ENCODE measurements at places on chromosomes 16 and 17.

- DNase-seq, result peak; percentile 79
- no peaks in the 10 kb centered on the region for H3K36me3 ChIP-seq
- no peak overlapping the region for H3K4me3 ChIP-seq
- H3K4me1 ChIP-seq, result peaks cover 89% of the 10 kb centered on the region
Observed at GRCh38 chr16:82655072-82655714, 28.4 kb downstream of the CDH13 start.

- no peak for DNase-seq
- no peak overlapping the region for H3K4me3 ChIP-seq
- H3K36me3 ChIP-seq, result no peaks in the 10 kb centered on the region
- H3K4me1 ChIP-seq, result no peaks in the 10 kb centered on the region
Observed at GRCh38 chr17:13598353-13599167, 3.2 kb downstream of the HS3ST3A1 start.

DNA sequence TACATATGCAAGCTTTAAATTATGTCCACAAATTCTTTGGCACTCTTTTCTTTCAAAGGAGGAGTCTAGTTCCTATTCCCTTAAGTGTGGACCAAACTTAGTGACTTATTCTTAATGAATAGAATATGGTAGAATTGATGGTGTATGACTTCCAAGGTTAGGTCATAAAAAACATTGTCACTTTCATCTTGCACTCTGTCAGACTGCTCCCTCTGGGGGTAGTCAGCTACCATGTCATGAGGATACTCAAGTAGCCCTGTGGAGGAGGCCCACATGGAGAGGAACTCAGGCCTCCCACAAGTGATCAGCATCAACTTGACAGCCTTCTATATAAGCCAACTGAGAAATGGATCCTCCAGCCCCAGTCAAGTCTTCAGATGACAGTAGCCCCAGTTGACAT is 58.0 kb upstream of the SCNN1B start:
- H3K4me3 ChIP-seq, result no peak overlapping the region
- no peaks in the 10 kb centered on the region for H3K4me1 ChIP-seq
- no peak overlapping the region for H3K27ac ChIP-seq
- no peak for DNase-seq
- peaks cover 7% of the 10 kb centered on the region for H3K27me3 ChIP-seq
- no peaks in the 10 kb centered on the region for H3K36me3 ChIP-seq

GRCh38 chr16:10644092-10644491 is 50.6 kb downstream of the TEKT5 start:
- H3K27ac ChIP-seq, result no peak overlapping the region
- H3K27me3 ChIP-seq, result no peaks in the 10 kb centered on the region
- H3K4me1 ChIP-seq, result no peaks in the 10 kb centered on the region

GRCh38 chr16:4414187-4414917 is 2.0 kb downstream of the CORO7 start:
- peaks cover 6% of the 10 kb centered on the region for H3K4me1 ChIP-seq
- no peak overlapping the region for H3K4me3 ChIP-seq
- peak overlapping the region; percentile 95 for H3K27ac ChIP-seq
- peak; percentile 87 for DNase-seq
- no peaks in the 10 kb centered on the region for H3K27me3 ChIP-seq

GRCh38 chr16:50717091-50717490 is 23.7 kb downstream of the NOD2 start:
- H3K27ac ChIP-seq, result no peak overlapping the region
- H3K4me1 ChIP-seq, result peaks cover 17% of the 10 kb centered on the region
- no peak overlapping the region for H3K4me3 ChIP-seq
- H3K36me3 ChIP-seq, result peaks cover 3% of the 10 kb centered on the region

DNA sequence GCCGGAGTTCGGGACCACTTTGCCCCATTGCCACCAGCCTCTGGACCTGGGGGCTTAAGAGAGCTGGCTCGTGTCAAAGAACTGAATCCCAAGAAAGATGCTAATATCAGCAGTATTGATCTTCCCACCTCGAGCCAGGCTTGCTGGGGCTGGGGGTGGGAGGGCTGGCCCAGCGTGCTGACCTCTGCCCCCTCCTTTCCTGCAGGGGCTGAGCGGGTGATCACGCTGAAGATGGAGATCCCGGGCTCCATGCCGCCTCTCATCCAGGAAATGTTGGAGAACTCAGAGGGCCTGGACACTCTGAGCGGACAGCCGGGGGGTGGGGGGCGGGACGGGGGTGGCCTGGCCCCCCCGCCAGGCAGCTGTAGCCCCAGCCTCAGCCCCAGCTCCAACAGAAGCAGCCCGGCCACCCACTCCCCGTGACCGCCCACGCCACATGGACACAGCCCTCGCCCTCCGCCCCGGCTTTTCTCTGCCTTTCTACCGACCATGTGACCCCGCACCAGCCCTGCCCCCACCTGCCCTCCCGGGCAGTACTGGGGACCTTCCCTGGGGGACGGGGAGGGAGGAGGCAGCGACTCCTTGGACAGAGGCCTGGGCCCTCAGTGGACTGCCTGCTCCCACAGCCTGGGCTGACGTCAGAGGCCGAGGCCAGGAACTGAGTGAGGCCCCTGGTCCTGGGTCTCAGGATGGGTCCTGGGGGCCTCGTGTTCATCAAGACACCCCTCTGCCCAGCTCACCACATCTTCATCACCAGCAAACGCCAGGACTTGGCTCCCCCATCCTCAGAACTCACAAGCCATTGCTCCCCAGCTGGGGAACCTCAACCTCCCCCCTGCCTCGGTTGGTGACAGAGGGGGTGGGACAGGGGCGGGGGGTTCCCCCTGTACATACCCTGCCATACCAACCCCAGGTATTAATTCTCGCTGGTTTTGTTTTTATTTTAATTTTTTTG is 8.5 kb downstream of the GJD3 start:
- no peaks in the 10 kb centered on the region for H3K4me1 ChIP-seq
- H3K36me3 ChIP-seq, result peaks cover 44% of the 10 kb centered on the region
- no peak for DNase-seq
- H3K4me3 ChIP-seq, result no peak overlapping the region
- H3K27ac ChIP-seq, result no peak overlapping the region

GRCh38 chr16:29808219-29808900 is 2.0 kb downstream of the MAZ start:
- H3K27me3 ChIP-seq, result peaks cover 16% of the 10 kb centered on the region
- peaks cover 75% of the 10 kb centered on the region for H3K4me1 ChIP-seq
- H3K36me3 ChIP-seq, result no peaks in the 10 kb centered on the region
- H3K27ac ChIP-seq, result peak overlapping the region; percentile 78

GRCh38 chr16:53864819-53865493 is 161.0 kb downstream of the FTO start:
- peaks cover 2% of the 10 kb centered on the region for H3K36me3 ChIP-seq
- H3K27ac ChIP-seq, result no peak overlapping the region
- H3K4me3 ChIP-seq, result no peak overlapping the region
- H3K27me3 ChIP-seq, result no peaks in the 10 kb centered on the region

DNA sequence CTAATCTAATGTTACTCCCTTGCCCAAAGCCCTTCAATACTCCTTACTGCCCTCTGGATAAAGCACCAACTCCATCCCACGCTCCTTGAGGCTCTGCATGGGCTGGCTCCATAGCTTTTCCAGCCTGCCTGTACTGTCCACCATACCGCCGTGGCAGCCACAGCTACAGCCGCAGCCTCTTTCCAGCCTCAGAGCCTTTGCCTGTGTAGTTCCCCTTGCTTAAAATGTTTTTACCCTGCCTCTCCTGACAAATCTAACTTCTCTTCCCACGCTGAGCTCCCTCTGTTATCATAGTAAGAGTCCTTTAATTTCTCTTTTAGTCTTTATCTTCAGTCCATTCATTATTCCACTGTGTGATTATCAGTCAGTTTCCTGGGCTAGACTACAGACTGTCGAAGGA is 22.0 kb downstream of the TEX14 start:
- no peak for DNase-seq
- H3K4me1 ChIP-seq, result no peaks in the 10 kb centered on the region
- no peaks in the 10 kb centered on the region for H3K27me3 ChIP-seq
- H3K36me3 ChIP-seq, result no peaks in the 10 kb centered on the region
- H3K27ac ChIP-seq, result no peak overlapping the region

- H3K27ac ChIP-seq, result no peak overlapping the region
- H3K36me3 ChIP-seq, result no peaks in the 10 kb centered on the region
- H3K4me3 ChIP-seq, result no peak overlapping the region
- no peak for DNase-seq
- H3K4me1 ChIP-seq, result no peaks in the 10 kb centered on the region
Observed at GRCh38 chr17:79255456-79255855, 180.8 kb downstream of the ENGASE start.

DNA sequence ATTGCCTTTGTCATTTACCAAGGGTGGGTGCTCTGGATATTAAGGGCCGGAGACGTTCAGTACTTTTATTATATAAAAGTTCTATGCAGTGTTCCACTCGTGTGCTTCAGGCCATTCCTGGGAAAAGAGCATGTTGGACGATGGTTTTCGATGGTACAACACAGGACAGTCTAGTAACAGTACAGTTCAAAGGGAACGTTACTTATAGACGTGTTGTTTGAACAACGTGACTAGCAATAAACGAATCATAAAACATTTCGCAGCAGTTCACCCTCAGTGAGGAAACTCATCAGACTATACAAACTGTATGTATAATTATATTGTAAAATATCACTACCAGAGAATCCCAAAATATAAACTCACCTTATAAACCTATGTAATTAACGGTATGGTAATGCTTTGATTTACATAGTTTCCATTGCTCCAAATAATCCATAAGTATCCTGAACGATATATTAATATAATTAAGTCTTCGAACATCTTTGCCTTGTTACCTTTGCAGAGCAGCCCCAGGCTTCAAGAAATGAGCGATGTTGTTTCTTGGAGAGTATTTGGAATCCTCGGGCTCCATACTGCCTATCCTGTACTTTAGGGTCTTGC is 589 bp downstream of the NMT1 start:
- H3K36me3 ChIP-seq, result peaks cover 7% of the 10 kb centered on the region
- peak overlapping the region; percentile 98 for H3K4me3 ChIP-seq
- no peak for DNase-seq
- H3K4me1 ChIP-seq, result peaks cover 42% of the 10 kb centered on the region
- peak overlapping the region; percentile 81 for H3K27ac ChIP-seq
- no peaks in the 10 kb centered on the region for H3K27me3 ChIP-seq

GRCh38 chr16:88468275-88469129 is 15.4 kb downstream of the ZFPM1 start:
- peak overlapping the region; percentile 92 for H3K27ac ChIP-seq
- H3K27me3 ChIP-seq, result no peaks in the 10 kb centered on the region
- H3K4me1 ChIP-seq, result peaks cover 46% of the 10 kb centered on the region
- H3K4me3 ChIP-seq, result no peak overlapping the region
- H3K36me3 ChIP-seq, result no peaks in the 10 kb centered on the region

GRCh38 chr17:36877771-36878170 is 59.5 kb upstream of the LHX1 start:
- no peak overlapping the region for H3K4me3 ChIP-seq
- no peaks in the 10 kb centered on the region for H3K36me3 ChIP-seq
- H3K27me3 ChIP-seq, result peaks cover 28% of the 10 kb centered on the region
- no peaks in the 10 kb centered on the region for H3K4me1 ChIP-seq

GRCh38 chr16:1997494-1998359 is 8.0 kb downstream of the SYNGR3 start:
- H3K27me3 ChIP-seq, result no peaks in the 10 kb centered on the region
- H3K27ac ChIP-seq, result no peak overlapping the region

DNA sequence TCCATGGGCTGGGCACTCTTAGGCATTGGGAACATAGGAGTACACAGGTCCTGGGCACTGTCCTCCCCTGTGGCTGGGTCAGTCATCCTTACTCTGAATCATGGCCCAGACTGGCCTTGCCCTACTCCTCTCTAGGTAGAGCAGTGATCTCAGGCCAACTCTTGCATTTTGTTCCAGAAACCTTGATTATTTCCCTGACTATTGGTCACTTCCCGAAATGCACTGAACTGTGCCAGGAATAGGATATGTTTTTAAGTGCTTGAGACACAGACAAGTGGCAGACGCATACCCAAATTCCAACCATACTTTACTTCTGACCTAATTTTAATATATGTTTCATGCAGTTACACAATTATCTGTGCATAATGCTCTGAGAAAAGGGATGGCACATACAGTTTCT is 10.3 kb downstream of the KRABD2 start:
- no peak overlapping the region for H3K4me3 ChIP-seq
- H3K27me3 ChIP-seq, result no peaks in the 10 kb centered on the region
- DNase-seq, result no peak

- H3K27me3 ChIP-seq, result no peaks in the 10 kb centered on the region
- no peak for DNase-seq
- H3K4me1 ChIP-seq, result peaks cover 13% of the 10 kb centered on the region
Observed at GRCh38 chr17:38958326-38958725, 8.9 kb downstream of the FBXO47 start.

DNA sequence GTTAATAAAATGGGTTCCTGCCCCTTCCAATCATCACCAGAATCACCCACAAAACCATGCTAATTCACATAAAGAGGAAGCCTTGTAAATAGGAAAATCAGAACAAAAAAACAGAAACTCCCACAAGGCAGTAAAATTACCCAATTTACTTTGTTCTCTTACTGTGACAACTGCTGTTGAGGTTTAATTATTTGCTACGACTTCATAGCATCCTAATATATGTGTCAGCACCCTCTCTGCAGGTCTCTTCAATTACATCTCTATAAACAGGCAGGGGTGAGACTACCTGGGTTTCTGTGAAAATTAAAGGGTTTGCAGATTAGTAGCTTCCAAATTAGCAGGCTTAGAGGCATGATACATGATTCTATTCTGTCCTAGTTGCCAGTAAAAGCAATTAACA is 2.7 kb downstream of the WDR59 start:
- H3K27me3 ChIP-seq, result no peaks in the 10 kb centered on the region
- DNase-seq, result no peak
- H3K4me1 ChIP-seq, result peaks cover 7% of the 10 kb centered on the region
- H3K36me3 ChIP-seq, result no peaks in the 10 kb centered on the region
- H3K27ac ChIP-seq, result no peak overlapping the region

- DNase-seq, result no peak
- H3K27me3 ChIP-seq, result no peaks in the 10 kb centered on the region
- H3K36me3 ChIP-seq, result peaks cover 22% of the 10 kb centered on the region
Observed at GRCh38 chr16:81678326-81679095, 100.6 kb upstream of the PLCG2 start.

- H3K36me3 ChIP-seq, result no peaks in the 10 kb centered on the region
- peaks cover 70% of the 10 kb centered on the region for H3K4me1 ChIP-seq
Observed at GRCh38 chr17:58343131-58343530, 8.9 kb downstream of the SUPT4H1 start.

GRCh38 chr16:2953706-2954627 is 10.1 kb upstream of the KREMEN2 start:
- peaks cover 59% of the 10 kb centered on the region for H3K27me3 ChIP-seq
- DNase-seq, result no peak
- H3K4me1 ChIP-seq, result no peaks in the 10 kb centered on the region
- no peak overlapping the region for H3K4me3 ChIP-seq
- H3K27ac ChIP-seq, result no peak overlapping the region

GRCh38 chr16:11510178-11510973 is 76.3 kb downstream of the LITAF start:
- DNase-seq, result no peak
- H3K4me1 ChIP-seq, result no peaks in the 10 kb centered on the region
- H3K27me3 ChIP-seq, result no peaks in the 10 kb centered on the region
- no peaks in the 10 kb centered on the region for H3K36me3 ChIP-seq

GRCh38 chr17:1374431-1375177 is 25.4 kb downstream of the YWHAE start:
- H3K4me3 ChIP-seq, result peak overlapping the region; percentile 28
- DNase-seq, result no peak
- H3K36me3 ChIP-seq, result peaks cover 17% of the 10 kb centered on the region
- peaks cover 82% of the 10 kb centered on the region for H3K4me1 ChIP-seq

- DNase-seq, result peak; percentile 34
- peaks cover 10% of the 10 kb centered on the region for H3K27me3 ChIP-seq
- H3K4me1 ChIP-seq, result peaks cover 50% of the 10 kb centered on the region
- no peaks in the 10 kb centered on the region for H3K36me3 ChIP-seq
- H3K27ac ChIP-seq, result peak overlapping the region; percentile 89
Observed at GRCh38 chr17:75872434-75873351, 5.7 kb downstream of the TRIM47 start.

GRCh38 chr16:4862639-4863038 is 15.4 kb downstream of the UBN1 start:
- DNase-seq, result no peak
- H3K27ac ChIP-seq, result no peak overlapping the region
- H3K36me3 ChIP-seq, result peaks cover 10% of the 10 kb centered on the region
- no peaks in the 10 kb centered on the region for H3K27me3 ChIP-seq
- no peak overlapping the region for H3K4me3 ChIP-seq

Data from T-cell (primary cell).